ENCODE measurements at places on chromosomes 6 and 20. TPM values are rescaled to one million over a fixed set of nuclear protein-coding genes. Genes with fewer than 3 reads are reported as not detected.

The HLA-DOA gene
- 7.5 TPM for total RNA-seq

The SAMD5 gene
- not detected for total RNA-seq

The WFDC12 gene
- not detected for total RNA-seq

The TGM3 gene
- total RNA-seq = not detected

The CNKSR3 gene
- not detected for total RNA-seq

The LY6G5B gene
- 36.4 TPM for total RNA-seq

The IL22RA2 gene
- not detected for total RNA-seq

The GATA5 gene
- not detected for total RNA-seq

The BPIFB4 gene
- not detected for total RNA-seq

The RNF144B gene
- total RNA-seq = 2.3 TPM

Measured in activated naive CD8-positive, alpha-beta T cell treated with anti-CD3 and anti-CD28 coated beads, Interleukin-2, amount 10 ng/mL, durations not matched to agents 7 days and 5 days (primary cell).